Activated CD8-positive, alpha-beta memory T cell treated with anti-CD3 and anti-CD28 coated beads for 4 hours (primary cell): ENCODE measurements at places on chromosomes 6 and 20.

- DNase-seq: no peak
Measured at GRCh38 chr20:19121463-19121862, 91.0 kb upstream of the SLC24A3 start.

GRCh38 chr6:74504941-74505340 is 700.9 kb downstream of the COL12A1 start:
- DNase-seq: no peak

GRCh38 chr6:34331371-34332050 is 61.0 kb downstream of the NUDT3 start:
- DNase-seq: no peak

DNA sequence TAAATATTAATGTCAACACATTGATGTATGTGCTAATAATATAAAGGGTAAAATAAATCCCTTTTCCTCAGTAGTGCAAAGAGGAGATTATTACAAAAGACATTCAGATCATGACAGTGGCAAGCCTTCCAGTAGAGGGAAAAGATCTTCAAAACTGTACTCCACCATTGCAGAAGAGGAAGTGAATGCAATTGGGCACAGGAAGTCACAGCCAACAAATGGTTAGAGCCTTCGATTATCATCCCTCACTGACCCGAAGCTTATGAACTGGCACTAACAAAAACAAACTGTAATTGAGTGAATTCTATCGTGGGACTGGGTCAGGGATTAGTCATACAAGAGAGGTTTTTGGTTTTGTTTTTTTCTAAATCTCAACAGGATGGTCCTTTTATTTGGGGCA is 39.3 kb upstream of the SCGN start:
- no peak for DNase-seq

- no peak for DNase-seq
Measured at GRCh38 chr6:134309983-134310605, 7.8 kb downstream of the SGK1 start.

- DNase-seq: no peak
Measured at GRCh38 chr6:130421585-130421984, 55.8 kb downstream of the TMEM200A start.

- DNase-seq: no peak
Measured at GRCh38 chr6:71229477-71229876, 59.1 kb upstream of the OGFRL1 start.
